ENCODE measurements at places on chromosomes 11 and 22. TPM values are rescaled to one million over a fixed set of nuclear protein-coding genes. Genes with fewer than 3 reads are reported as not detected.

DNA sequence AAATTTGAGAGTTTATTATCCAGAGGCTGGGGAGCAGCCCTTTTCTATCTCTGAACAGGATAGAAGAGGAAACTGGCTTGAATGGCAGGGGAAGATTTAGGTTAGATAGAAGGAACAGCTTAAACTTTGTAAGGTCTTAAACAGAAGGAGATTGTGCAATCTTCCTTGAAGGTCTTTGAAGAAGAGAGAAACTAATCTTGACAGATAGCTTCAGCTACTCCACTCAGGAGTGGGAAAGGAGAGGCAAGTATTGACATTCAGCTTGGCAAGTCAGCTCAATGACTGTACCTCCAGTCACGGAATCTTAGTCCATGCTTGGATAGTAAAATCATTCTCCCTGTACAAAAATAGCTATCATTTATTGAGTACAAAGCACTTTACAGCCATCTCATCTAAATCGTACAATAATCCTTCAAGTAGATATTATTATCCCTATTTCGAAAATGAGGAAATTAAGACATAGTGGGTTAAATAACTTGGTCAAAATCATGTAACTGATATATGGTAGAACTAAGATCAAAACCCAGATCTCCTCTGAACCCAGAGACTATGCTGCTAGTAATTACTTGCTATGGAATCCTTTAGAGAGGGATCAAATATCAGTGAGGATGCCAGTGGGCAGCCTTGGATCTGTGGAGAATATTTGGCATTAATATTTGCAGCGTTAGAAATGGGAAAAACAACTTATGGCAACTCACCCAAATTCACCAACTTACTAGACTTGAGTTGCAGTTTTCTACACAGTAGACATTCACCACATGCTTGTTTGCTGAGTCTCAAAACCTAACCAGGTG lies 14.6 kb downstream of the C11orf97 start:
- peaks cover 6% of the 10 kb centered on the region for H3K4me1 ChIP-seq
- no peaks in the 10 kb centered on the region for H3K36me3 ChIP-seq
- no peaks in the 10 kb centered on the region for H3K27me3 ChIP-seq
- no peak overlapping the region for H3K27ac ChIP-seq
- no peak overlapping the region for H3K4me3 ChIP-seq

The CDC42BPG gene
- 13.5 TPM for total RNA-seq

- no peak for DNase-seq
- no peak overlapping the region for H3K4me3 ChIP-seq
- H3K27me3 ChIP-seq = no peaks in the 10 kb centered on the region
- no peak overlapping the region for H3K27ac ChIP-seq
- peaks cover 4% of the 10 kb centered on the region for H3K4me1 ChIP-seq
Observed at GRCh38 chr11:22130462-22131053, 62.3 kb upstream of the ANO5 start.

The MRE11 gene
- total RNA-seq = 18.9 TPM

GRCh38 chr11:127075758-127076157 lies 75.2 kb upstream of the KIRREL3 start:
- no peaks in the 10 kb centered on the region for H3K36me3 ChIP-seq
- no peak overlapping the region for H3K4me3 ChIP-seq

DNA sequence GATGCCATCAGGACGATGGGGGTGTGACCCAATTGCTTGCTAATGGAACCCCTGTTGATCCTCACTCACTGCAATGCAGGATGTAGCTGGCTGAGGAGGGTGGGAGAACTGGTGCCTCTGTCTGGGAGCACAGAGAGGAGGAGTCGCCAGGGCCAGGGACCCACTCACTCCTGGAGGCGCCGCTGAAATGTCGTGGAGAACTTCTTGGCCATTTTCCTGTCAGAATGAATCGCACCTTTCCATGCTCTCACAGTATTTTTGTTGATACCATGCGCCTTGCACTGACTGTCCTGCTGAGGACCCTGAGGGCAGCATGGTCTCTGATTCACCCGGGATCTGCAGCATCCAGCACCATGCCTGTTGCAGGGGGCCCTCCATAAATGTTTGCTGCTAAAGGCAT lies 211.4 kb downstream of the DSCAML1 start:
- no peaks in the 10 kb centered on the region for H3K4me1 ChIP-seq
- no peak for DNase-seq
- H3K36me3 ChIP-seq = no peaks in the 10 kb centered on the region

DNA sequence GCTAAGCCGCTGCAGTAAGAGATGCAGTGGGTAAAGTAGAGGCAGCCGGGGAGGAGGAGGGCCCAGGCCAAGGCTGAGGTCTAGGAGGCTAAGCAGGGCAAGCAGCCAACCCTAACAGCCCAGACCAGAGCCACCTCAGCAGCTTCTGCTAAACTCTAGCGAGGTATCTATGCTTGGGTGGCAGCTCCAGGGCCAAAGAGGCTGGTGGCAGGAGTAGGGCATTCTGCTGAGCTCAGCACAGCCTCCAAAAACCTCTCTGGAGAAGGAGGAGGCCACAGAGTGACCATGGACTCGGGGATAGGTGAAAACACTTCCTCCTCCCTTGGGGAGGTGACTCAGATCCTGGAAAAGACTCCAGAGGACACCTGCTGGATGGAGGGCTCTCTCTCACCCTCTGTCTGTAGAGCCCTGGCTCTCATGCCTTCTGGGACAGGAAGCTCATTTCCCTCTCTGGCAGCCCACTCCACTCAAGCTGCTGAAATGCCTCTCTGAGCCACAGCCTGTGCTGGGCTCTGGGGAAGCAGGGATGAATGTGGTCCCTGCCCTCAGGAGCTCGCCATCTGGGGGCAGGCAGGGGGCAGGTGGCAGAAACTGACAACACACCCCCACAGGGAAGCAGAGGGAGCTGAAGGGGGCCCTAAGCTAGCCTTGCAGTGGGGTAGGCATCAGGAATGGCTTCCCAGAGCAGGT lies 16.5 kb upstream of the TPBGL start:
- no peaks in the 10 kb centered on the region for H3K36me3 ChIP-seq
- no peak overlapping the region for H3K4me3 ChIP-seq
- no peaks in the 10 kb centered on the region for H3K4me1 ChIP-seq
- DNase-seq = no peak

The DSCAML1 gene
- 1.6 TPM for total RNA-seq

Measured in body of pancreas (tissue), 4 donors.